D721Med (cell line): ENCODE measurements at places on chromosomes 2 and 18.

DNA sequence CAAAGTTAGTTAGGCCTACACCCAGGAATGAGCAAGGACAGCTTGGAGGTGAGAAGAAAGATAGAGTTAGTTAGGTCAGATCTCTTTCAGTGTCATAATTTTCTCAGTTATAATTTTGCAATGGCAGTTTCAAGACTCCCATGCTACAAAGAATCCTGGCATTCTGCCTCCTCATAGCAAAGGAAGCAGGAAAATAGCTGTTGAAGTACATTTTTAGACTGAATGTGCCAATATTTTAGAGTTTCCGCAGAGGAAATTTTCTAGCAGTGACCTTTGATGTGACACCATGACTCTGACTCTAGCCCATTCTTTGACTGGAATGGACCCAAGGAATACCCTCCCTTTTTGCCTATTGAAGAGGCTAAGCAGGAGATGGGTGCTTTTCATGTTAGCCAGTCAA is 371.7 kb downstream of the PIK3C3 start:
- no peak for DNase-seq

DNA sequence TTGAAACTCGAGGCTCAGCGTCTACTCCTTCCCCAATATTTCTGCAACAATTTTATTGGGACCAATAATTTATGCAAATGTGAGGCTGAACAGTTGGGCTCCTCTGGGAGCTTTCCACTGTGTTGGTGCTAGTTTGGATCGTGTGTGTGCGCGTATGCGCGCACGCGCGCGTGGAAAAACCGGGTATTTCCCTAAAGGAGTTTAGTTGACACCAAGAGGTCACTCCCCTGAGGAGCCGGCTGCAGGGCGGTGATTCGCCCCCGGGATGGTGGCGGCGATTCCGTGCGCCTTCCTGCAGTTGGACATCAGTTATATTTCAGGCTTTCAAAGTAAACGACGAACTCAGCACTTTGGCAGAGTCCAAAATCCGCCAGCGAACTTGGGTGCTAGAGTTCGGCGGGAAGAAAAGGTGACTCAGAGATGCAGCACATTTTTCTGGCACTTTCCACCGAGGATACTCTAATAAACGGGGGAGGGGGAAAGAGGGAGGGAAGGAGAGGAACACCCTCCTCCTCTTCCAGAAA is 186.5 kb upstream of the FANCL start:
- no peak for DNase-seq

- DNase-seq = no peak
Measured at GRCh38 chr18:36640021-36640952, 188.5 kb downstream of the TPGS2 start.

DNA sequence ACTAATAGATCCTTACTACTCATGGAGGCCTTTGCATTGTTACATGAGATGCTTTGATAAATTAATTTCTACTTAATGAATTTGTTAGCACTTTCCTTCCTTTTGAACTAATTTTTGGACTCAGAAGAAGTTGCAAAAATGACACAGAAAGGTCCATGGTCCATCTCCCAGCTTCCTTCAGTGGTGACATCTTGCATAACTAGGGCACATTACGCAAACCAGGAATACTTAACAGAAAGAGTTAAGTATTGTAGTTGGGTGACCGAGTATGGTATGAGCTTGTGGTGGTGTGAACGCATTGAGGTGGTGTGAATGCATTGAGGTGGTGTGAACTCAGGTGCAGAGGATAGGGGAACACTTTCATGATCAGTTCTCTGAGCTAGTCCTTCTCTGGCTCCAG is 151.1 kb upstream of the TWIST2 start:
- no peak for DNase-seq

GRCh38 chr2:216339456-216340279 is 32.6 kb downstream of the MARCHF4 start:
- DNase-seq = no peak

GRCh38 chr2:177466337-177467195 is 74.0 kb downstream of the AGPS start:
- no peak for DNase-seq

GRCh38 chr18:404061-404636 is 96.4 kb downstream of the COLEC12 start:
- no peak for DNase-seq
